ENCODE measurements at places on chromosomes 4 and X. TPM values are rescaled to one million over a fixed set of nuclear protein-coding genes. Genes with fewer than 3 reads are reported as not detected.

RAB9B gene
- not detected for total RNA-seq

RHOXF1 gene
- total RNA-seq: not detected

CDX4 gene
- total RNA-seq: not detected

SUPT20HL2 gene
- not detected for total RNA-seq

NELFA gene
- total RNA-seq: 24.2 TPM
